T-helper 2 cell (primary cell): ENCODE measurements at places on chromosomes 5 and 9.

DNA sequence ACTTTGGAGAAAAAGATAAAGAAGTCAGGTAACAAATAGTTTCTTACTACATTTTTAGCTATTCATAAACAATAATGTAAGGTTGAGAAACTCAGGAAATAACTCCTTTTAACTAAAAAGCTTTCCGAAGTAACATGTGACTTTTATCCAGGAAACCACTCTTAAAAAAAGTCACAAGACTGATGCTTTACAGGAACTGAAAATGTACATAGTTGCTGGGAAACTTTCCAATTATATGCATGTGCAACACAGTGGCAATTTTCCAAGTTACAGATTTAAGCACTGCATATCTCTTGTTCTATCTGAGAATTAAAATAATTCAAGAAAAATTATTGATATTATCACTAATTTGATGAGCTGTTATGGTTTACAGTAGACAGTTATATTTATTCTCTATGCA is 105.2 kb downstream of the CDH10 start:
- no peak for DNase-seq

GRCh38 chr5:79857714-79858409 is 133.2 kb downstream of the MTX3 start:
- peak; percentile 74 for DNase-seq

DNA sequence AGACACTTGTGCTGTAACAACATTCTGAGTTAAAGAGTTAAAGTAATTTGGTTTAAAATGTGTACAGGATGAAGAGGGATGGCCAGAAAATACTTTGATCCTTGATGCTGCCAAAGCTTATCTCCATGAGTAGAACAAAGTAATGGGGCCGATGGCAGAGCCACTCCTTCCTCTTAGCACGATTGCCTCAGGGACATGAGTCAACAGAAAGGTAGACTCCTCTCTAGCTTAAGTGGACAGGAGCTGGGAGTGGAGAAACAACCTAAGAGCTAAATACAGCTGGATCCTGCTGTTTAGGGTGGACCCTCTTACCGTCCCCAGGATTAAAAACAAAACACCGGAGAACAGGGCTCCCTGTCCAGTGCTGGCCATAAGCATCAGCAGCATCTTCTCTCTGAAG is 267.3 kb downstream of the IRX1 start:
- DNase-seq = no peak

- peak; percentile 15 for DNase-seq
Measured at GRCh38 chr5:93240228-93240834, 340.7 kb downstream of the NR2F1-AS1 start.

DNA sequence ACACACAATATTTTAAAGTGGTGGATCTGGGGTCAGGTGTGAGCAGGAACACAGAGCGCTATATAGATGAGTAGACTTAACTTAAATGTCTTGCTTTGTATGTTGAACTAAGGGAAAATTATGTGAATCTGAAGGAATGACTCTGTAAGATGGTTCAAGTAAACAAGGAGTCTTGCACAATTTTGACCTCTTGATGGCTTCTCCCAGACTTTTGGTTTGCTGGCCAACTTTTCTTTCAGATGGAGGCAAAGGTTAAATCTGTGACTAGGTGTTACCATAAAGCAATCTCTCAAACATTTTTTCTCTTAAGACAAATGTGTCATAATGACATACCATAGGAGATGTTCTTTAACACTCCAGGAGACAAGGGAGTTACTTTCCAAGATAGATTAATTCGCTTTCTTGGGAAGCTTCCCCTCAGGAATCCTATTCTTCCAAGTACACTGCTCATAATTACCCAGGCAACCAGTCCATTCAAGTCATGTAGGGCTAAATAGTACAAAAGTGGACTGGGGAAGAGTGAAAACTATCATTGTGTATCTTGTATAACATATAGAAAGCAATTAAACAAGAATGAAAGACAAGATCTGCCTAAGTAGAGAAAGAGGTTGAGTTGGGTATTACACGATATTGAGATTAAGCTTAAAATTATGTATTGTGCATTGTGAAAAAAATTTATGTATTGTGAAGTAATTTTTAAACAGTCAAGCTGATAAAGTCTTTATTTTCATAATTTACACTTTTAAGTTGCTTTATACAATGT is 60.3 kb upstream of the SLC27A6 start:
- no peak for DNase-seq

GRCh38 chr5:153699035-153699434 is 208.6 kb downstream of the GRIA1 start:
- no peak for DNase-seq

- no peak for DNase-seq
Measured at GRCh38 chr5:56350011-56350596, 117.0 kb upstream of the ANKRD55 start.

DNA sequence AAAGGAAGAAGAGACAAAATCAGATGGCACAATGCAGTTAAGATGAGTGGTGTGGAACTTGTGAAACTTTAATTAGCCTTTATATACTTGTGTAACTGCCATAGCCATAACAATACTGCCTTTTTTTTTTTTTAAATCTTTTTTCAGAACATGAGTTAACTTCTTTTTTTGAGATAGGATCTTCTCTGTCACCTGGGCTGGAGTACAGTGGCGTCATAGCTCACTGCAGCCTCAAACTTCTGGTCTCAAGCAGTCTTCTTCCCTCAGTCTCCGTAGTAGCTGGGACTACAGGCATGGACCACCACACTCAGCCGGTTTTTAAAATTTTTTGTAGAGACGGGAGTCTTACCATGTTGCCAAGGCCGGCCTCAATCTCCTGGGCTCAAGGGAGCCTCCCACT is 37.2 kb downstream of the GPBP1 start:
- DNase-seq = no peak

DNA sequence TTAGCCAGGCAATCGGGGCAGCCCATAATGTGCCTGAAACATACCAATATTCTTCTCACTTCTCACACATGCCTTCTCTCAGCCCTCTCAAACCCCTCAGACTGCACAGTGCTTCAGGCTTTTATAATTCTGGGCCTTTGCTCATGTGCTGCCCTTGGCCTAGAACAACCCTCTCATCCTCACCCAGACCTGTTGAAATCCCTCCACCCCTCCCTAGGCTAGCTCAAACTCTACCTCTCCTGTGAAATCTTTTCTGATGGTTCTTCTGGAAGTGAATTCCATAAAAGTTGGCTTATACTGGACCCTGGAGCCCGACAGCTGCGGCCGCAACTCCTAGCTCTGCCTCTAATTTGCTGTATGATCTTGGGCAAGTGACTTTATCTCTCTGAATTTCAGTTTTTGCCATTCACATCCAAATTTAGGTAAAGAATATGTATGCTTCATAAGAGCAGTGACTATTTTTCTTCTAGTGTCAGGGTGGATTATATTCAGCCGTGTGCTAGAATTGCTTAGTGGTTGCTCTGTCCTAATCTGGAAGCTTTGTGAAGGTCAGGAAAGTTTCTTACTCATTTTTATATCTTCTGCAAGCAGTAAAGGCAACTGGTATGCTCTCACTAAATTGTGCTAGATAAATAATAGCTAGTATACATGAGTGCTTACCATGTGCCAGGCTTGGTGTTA is 221.4 kb downstream of the MAPKAP1 start:
- no peak for DNase-seq

DNA sequence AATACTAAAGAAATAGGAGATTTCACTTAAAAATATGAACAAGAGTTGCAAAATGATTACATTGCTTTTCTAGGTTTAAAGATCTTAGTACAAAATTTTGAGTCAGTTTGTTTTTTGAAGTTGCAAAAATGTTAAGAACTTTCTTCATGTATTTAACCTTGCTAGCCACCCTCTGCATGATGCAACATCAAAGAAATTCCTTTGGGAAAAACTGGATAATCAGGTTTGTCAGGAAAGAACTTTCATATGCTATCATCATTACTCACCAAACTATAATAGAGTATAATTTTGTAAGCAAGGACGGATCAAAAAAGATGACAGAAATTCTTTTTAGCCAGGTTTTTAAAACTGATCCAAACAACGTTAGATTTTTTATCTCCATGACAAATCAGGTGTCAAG is 116.9 kb upstream of the MRPS30 start:
- DNase-seq = no peak

- no peak for DNase-seq
Measured at GRCh38 chr9:126665644-126666035, 51.9 kb downstream of the LMX1B start.

DNA sequence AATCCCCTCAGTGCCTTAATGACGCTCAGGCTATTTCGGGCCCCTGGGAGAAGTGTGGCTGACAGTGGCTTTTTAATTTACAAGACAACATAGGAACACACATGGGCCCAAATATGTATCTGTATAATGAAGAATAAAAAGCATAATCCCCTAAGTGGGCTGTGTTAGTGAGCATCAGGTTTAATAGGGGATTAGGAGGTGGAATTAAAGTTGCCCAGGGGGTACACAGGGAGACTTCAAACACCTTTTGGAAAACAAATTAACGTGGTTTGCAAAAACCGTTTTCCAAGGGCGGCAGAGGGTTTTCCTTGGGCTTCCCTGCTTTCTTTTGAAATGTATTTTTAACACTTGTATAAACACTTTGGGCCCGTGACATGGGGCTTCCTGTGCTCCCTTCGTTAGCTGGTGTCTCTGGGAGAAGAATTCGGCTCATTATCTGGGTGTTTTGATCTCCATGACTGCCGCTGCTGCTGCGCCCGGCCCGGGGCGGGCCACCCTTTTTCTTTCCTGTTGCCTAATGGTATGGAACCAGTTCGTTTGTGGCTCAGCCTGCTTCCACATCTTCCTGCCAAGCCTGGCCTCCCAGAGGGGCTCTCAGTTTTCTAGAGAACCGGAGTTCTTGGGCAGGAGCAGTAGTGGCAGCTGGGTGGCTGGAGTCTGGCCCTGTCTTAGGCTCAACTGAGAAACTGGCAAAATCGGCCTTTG is 173.0 kb downstream of the MACROH2A1 start:
- no peak for DNase-seq

DNA sequence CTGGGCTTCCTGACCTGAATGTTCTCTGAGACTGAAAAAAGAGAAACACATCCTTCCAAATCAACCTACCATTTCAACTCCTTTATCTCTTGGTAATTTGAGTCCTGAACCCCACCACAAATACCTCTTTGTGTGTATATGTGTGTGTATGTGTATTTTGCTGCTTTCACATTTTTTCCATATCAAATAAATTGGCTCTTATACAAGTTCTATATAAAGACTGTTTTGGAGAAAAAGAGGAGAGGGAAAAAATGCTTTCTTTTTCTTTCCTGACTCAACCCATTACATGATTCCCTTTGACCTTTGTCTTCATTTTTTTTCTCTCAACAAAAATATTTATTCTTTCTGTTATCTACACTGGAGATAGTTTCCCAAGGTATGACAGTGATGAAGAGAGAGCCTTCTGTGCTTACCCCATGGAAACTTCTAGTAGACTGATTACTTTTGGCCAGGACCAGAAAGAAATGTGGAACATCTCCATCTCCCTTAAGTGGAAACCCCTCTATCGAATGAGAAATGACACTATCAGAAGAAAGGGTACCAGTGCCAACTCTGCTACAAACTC is 85.3 kb downstream of the PAPPA start:
- no peak for DNase-seq

GRCh38 chr5:158992037-158992740 is 107.5 kb downstream of the EBF1 start:
- no peak for DNase-seq

GRCh38 chr5:134579284-134579771 is 53.3 kb downstream of the SAR1B start:
- DNase-seq = no peak

- no peak for DNase-seq
Measured at GRCh38 chr5:173430394-173430793, 102.2 kb upstream of the STC2 start.

DNA sequence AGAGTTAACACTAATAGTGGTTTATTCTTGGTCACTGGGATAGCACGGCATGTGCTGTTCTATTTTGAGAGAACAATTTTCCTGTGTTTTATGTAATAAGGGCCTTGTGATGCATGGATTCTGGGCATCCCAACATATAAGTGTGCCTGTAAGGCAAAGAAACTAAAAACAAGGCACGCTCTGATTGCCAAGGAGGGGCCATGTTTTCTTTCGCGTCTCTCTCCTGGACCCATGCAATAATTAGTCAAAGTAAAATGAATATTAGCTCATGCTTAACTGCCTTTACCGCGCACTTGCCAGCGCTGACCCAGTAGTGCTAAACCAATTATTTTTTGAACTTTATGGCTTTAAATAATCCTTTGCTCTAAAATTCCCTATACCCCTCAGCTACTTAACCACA is 140.9 kb downstream of the PSAT1 start:
- no peak for DNase-seq

GRCh38 chr5:88785746-88786565 is 97.0 kb downstream of the MEF2C start:
- no peak for DNase-seq

GRCh38 chr9:38226491-38226951 is 157.5 kb upstream of the SHB start:
- no peak for DNase-seq

- DNase-seq = no peak
Measured at GRCh38 chr5:56460681-56461191, 227.6 kb upstream of the ANKRD55 start.

DNA sequence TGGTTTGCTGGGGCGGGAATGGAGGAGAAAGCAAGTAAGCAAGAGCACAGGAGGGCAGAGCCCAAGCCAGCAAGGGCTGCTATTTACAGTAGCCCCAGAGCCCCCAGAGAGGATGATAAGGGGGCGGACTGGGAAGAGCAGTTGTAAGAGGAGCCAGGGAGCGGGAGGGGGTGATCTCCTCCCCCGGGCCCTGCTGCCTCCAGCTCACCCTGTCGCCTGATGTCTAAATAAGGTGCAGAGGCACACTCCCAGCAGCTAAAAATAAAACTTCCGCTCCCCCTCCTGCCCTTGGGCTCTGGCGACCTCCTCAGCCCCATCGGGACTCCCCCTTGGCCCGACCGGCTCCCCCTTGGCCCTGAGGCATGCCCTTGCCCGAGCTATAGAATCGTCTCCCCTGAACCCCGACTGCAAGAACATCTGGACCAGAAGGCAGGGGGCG is 14.4 kb upstream of the CCDC69 start:
- no peak for DNase-seq

GRCh38 chr5:140207250-140207964 is 32.4 kb downstream of the CYSTM1 start:
- DNase-seq = no peak

GRCh38 chr5:36765876-36766275 is 110.7 kb upstream of the NIPBL start:
- no peak for DNase-seq

GRCh38 chr5:105503950-105504349 is 1941.4 kb upstream of the NUDT12 start:
- DNase-seq = no peak

DNA sequence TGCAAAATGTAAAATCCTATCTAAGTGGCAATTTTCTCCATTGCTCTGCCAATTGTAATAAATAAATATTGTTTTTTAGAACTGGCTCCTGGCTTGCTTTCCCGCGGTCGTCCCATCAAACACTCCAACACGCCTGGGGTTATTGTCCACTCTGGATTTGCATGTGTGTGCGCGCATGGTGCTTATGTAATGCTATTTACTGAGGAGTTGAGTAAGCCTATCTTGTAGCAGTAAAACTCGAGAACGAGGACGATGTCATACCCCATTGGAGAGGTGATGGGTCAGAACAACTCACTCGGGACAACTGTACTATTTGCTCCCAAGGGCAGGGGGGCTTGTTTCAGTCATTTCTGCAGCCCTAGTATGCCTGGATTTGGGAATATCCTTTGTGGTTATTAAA is 220.9 kb downstream of the PAX5 start:
- DNase-seq = no peak

- DNase-seq = no peak
Measured at GRCh38 chr9:121772600-121773285, 121.3 kb downstream of the DAB2IP start.
